T-helper 1 cell (primary cell): ENCODE measurements at places on chromosomes 16 and 17.

- DNase-seq, result peak; percentile 90
Measured at GRCh38 chr17:7234083-7234951, at the start of gene DVL2. Gene DVL2 (minus strand): TSS chr17:7234517. CDS start chr17:7234262, 255 bp downstream.

GRCh38 chr16:21610006-21610544 lies 10.7 kb downstream of the METTL9 start:
- no peak for DNase-seq

DNA sequence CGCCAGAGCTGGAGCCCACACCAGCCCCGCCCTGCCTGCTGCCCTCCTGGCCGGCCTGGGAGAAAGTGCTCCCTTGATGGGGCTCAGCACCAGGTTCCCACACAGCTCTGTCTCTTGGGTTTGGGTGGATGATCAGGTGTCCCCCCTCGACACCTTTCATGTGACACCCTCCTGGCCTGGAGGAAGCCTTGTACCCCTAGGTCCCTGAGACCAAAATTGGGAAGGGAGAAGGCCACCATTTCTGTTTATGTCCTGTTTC lies 19.4 kb upstream of the PLLP start:
- DNase-seq, result no peak

- no peak for DNase-seq
Measured at GRCh38 chr17:53516636-53517035, 306.1 kb upstream of the KIF2B start.

DNA sequence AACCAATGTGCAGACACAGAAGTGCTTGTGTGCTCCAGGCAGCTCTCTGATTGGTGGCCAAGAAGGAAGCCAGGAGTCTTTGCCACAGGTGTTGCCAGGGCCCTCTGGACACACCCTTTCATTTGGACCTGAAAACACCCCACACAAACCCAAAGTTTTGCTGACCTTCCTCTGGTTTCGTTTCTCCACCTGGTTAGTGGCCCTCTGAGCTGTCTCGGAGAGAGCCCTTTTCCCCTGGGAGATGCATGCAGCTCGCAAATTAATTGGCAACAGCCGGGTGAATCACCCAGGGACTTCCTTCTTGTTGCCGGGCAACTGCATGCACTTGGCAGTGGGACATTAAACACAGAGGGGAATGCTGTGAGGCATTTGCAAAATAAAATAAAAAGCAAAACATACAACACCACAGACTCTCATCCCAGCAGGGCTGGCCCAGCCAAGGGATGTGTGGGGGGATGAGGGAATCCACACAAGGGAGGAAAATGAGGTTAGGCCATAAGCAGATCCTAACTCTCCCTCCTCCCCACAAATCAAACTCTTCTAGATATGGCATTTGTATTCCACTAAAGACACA lies 286.6 kb downstream of the SOX9 start:
- no peak for DNase-seq

DNA sequence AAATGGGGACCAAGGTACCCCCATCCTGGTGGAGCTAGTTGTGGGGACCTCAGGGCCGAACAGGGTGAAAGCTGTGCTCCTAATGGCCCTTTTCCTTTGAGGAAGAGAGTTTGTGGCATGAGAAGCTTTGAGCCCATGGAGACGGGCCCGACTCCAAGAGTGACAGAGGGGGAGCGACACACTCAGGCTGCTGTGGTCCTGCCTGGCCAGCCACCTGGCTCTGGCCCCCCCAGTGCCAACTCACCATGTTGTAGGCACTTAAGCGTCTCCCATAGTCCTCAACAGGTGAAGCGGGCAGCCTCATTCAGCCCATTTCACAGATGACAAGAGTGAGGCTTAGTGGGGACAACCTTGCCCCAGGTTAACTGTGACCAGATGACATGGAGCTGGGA lies 1.6 kb downstream of the IL21R start:
- peak; percentile 19 for DNase-seq

GRCh38 chr16:85101956-85102630 lies 10.2 kb downstream of the CIBAR2 start:
- DNase-seq, result no peak

- DNase-seq, result peak; percentile 70
Measured at GRCh38 chr16:22321340-22322001, 24.3 kb downstream of the POLR3E start.

GRCh38 chr17:17701658-17702057 lies 20.4 kb downstream of the RAI1 start:
- no peak for DNase-seq
